B cell (primary cell): ENCODE measurements at places on chromosomes 6 and 20. TPM values are rescaled to one million over a fixed set of nuclear protein-coding genes. Genes with fewer than 3 reads are reported as not detected.

DNA sequence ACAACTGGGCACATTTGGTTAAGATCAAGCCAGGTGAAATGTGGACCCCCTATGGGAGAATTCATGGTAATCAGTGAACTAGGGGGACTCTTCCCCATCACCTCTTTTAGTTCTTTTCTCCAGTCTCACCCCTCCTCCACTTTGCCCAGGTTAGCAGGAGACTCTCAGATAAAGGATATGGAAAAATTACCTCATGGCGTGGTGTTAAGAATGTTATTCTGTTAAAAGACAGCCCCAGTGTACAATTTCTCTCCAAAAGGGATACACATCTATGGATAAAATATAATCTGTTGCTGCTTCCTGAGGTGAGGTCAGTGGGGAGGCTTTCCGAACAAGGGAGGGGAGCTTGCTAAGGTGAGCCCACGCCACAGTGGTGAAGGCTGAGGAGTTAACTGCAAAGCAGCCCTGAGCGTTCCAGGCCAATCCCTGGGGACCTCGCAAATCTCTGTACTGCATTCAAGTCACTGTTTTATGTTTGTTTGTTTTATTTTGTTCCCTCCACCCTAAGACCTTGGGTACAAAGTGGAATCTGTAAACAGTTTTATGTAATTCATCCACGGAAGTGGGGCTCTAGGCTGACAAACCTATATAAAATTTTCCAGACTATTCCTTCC lies 52.0 kb downstream of the ADGRF1 start:
- DNase-seq = no peak
- H3K27me3 ChIP-seq = no peaks in the 10 kb centered on the region
- H3K4me1 ChIP-seq = no peaks in the 10 kb centered on the region
- H3K27ac ChIP-seq = no peak overlapping the region
- H3K36me3 ChIP-seq = no peaks in the 10 kb centered on the region

DNA sequence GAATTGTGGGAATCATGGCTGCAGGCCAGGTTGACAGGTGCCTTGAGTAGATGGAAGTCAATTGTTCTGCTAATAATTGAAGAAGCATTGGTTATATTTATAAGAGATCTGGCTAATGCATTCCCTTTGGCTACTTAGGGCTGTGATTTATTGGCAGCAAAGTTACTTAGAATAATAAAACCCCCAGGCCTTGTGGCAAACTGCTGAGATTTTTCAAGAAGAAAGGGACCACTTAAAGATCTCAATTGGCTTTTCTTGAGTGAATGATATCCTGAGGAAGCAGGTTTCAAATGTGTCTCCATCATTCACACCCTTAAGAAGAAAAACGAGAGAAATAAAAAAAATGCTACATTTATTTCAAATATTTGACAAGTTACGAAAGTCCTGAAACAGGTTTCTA lies 27.4 kb downstream of the DDO start:
- DNase-seq = no peak
- H3K36me3 ChIP-seq = no peaks in the 10 kb centered on the region
- H3K4me3 ChIP-seq = no peak overlapping the region
- H3K27me3 ChIP-seq = no peaks in the 10 kb centered on the region

DNA sequence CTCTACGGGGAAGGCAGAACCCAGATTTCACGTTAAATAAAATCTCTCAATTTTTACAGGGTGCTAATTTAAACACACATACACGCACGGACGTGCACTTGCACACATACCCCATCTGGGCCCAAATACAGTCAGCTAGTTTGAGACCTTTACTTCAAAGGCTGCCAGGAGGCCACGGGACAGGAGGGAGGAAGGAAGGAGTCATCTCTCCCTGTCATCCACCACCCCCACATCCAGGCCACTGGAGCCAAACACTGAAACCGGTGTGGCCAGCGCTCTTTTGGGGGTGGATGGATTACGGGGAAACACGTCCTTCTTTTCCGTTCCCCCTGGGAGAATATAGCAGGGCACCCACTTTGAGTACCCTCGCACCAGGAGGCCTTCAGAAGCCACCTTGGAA lies 60.1 kb downstream of the ZNF831 start:
- no peak for DNase-seq
- no peak overlapping the region for H3K4me3 ChIP-seq
- no peaks in the 10 kb centered on the region for H3K27me3 ChIP-seq
- peaks cover 4% of the 10 kb centered on the region for H3K36me3 ChIP-seq
- H3K27ac ChIP-seq = no peak overlapping the region

DNA sequence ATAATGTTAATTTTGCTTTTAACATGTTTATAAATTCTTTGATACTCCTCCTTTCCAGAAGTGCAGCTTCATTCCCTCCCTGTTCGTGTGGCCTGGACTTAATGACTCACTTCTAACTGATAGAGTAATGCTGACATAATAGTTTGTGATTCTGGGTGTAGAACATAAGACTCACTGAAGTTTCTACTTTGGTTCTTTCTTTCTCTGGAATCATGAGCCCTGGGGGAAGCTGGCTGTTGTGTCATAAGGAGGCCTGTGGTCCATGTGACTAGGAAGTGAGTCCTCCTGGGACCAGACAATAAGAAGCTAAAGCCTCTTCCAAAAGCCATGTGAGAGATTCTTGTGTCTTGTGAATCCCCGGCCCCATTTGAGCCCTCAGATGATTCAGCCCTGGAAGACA lies 30.5 kb upstream of the HLA-G start:
- no peak for DNase-seq
- no peaks in the 10 kb centered on the region for H3K36me3 ChIP-seq
- H3K27me3 ChIP-seq = peaks cover 18% of the 10 kb centered on the region
- H3K27ac ChIP-seq = no peak overlapping the region

- H3K27me3 ChIP-seq = no peaks in the 10 kb centered on the region
- peaks cover 4% of the 10 kb centered on the region for H3K36me3 ChIP-seq
- no peak overlapping the region for H3K27ac ChIP-seq
- H3K4me3 ChIP-seq = no peak overlapping the region
- no peaks in the 10 kb centered on the region for H3K4me1 ChIP-seq
- no peak for DNase-seq
Observed at GRCh38 chr20:32433311-32434021, 75.3 kb downstream of the ASXL1 start.

DNA sequence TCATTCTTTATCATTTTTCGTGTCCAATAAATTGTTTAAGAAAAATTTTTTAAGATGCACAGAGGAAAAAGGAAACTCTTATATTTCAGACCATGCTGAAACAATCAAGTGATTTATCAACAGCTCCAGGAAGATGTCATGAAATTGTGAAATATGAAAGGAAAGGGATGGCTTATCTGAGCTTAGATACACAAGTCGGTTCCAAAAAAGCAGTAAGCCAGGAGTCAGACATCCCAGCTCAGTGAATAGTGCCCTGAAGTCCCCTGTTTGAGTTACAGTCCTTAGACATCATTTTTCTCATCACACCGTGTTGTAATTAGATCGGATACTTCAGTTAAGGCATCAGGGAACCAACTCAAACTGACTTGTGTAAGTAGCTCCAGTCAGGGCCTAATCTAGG lies 91.0 kb upstream of the SSTR4 start:
- no peak for DNase-seq
- H3K27me3 ChIP-seq = no peaks in the 10 kb centered on the region
- no peak overlapping the region for H3K4me3 ChIP-seq
- no peaks in the 10 kb centered on the region for H3K36me3 ChIP-seq

DNA sequence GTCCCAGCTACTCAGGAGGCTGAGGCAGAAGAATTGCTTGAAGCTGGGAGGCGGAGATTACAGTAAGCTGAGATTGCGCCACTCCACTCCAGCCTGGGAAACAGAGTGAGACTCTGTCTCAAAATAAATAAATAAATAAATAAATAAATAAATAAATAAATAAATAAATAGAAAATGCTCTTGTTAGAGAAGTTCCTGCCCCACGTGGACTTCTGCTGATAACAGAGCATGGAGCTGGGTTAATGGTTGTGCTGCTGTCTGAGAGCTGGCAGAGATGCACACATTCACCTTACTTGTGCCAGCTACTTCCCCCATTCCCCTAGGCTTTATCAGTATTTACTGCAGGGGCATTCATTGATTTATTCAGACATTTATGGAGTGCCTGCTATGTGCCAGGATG lies 155.2 kb upstream of the KCNG1 start:
- H3K4me3 ChIP-seq = no peak overlapping the region
- DNase-seq = no peak
- no peak overlapping the region for H3K27ac ChIP-seq

DNA sequence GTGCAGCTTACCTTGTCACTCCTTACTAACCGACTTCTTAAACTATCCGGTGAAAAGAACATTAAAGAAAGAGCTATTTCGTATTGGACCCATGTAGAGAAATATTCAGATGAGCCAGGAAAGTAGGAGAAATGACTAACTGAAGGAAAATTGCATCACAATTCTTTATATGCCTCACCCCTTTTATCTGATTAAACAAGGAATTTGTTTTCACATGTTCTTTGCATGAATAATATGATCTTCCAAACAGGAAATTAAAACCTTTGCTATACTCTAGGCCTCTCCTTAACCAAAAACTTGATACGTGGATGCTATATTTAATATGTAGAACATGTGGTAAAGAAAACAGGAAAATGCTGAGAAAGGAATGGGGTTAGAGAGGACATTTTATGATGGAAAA lies 41.9 kb upstream of the LRRC1 start:
- H3K36me3 ChIP-seq = no peaks in the 10 kb centered on the region
- H3K27ac ChIP-seq = no peak overlapping the region
- no peak for DNase-seq
- no peak overlapping the region for H3K4me3 ChIP-seq
- H3K27me3 ChIP-seq = no peaks in the 10 kb centered on the region

- no peak for DNase-seq
- H3K27me3 ChIP-seq = no peaks in the 10 kb centered on the region
- H3K4me3 ChIP-seq = no peak overlapping the region
- H3K27ac ChIP-seq = no peak overlapping the region
Observed at GRCh38 chr6:145529582-145529981, 205.7 kb downstream of the EPM2A start.

- H3K27ac ChIP-seq = no peak overlapping the region
- no peak overlapping the region for H3K4me3 ChIP-seq
- no peak for DNase-seq
- H3K36me3 ChIP-seq = no peaks in the 10 kb centered on the region
- no peaks in the 10 kb centered on the region for H3K27me3 ChIP-seq
Observed at GRCh38 chr6:150191809-150192208, 49.0 kb downstream of the PPP1R14C start.

DNA sequence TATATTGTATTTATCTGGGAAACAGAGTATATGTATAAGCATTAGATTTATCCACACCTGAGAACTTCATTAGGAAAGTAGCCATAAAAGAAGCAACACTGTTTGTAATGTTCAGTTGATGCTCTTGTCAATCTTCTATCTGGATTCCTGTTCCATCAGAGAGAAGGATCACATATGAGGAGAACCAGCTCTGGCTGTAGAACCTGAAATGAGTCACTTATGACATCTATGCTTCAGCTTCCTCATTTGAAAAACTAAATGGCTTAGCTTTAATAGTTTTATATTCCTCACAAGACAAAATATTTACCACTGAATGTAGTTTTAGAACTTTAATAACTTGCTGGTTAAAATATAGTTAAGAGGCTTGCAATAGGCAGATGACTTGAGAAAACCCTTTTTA lies 144.7 kb downstream of the TASP1 start:
- H3K4me3 ChIP-seq = no peak overlapping the region
- no peaks in the 10 kb centered on the region for H3K27me3 ChIP-seq
- H3K36me3 ChIP-seq = peaks cover under 1% of the 10 kb centered on the region
- H3K27ac ChIP-seq = no peak overlapping the region
- no peaks in the 10 kb centered on the region for H3K4me1 ChIP-seq
- no peak for DNase-seq

- H3K36me3 ChIP-seq = no peaks in the 10 kb centered on the region
- H3K4me3 ChIP-seq = peak overlapping the region; percentile 44
- H3K27ac ChIP-seq = no peak overlapping the region
- peak; percentile 31 for DNase-seq
- peaks cover 28% of the 10 kb centered on the region for H3K4me1 ChIP-seq
- no peaks in the 10 kb centered on the region for H3K27me3 ChIP-seq
Observed at GRCh38 chr6:42453654-42454427, 2.1 kb upstream of the TRERF1 start.

GRCh38 chr6:6803180-6803977 lies 214.9 kb downstream of the LY86 start:
- H3K27ac ChIP-seq = no peak overlapping the region
- H3K27me3 ChIP-seq = no peaks in the 10 kb centered on the region
- no peak overlapping the region for H3K4me3 ChIP-seq
- peak; percentile 84 for DNase-seq

- no peak for DNase-seq
- peak overlapping the region; percentile 81 for H3K27ac ChIP-seq
- peak overlapping the region; percentile 64 for H3K4me3 ChIP-seq
- no peaks in the 10 kb centered on the region for H3K27me3 ChIP-seq
Observed at GRCh38 chr6:87407561-87407900, 241 bp upstream of the CFAP206 start.

DNA sequence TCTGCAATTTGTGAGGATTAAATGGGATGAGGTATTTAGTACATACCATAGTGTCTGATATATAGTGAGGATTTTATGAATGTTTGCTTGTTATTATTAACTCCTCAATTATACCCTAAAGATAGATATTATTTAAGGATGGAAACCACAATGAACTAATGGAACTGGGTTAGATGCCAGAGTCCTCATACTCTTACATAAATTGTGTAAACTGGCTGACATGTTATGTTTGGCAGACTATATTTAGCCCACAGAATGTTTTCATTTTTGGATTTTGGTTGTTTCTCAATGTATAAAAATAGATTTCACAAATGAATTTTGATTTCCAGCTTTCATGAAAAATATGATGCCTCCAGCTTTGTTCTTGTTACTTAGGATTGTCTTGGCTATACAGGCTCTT lies 37.6 kb downstream of the HTR1B start:
- H3K4me1 ChIP-seq = no peaks in the 10 kb centered on the region
- no peaks in the 10 kb centered on the region for H3K27me3 ChIP-seq
- H3K36me3 ChIP-seq = no peaks in the 10 kb centered on the region
- DNase-seq = no peak
- no peak overlapping the region for H3K4me3 ChIP-seq

DNA sequence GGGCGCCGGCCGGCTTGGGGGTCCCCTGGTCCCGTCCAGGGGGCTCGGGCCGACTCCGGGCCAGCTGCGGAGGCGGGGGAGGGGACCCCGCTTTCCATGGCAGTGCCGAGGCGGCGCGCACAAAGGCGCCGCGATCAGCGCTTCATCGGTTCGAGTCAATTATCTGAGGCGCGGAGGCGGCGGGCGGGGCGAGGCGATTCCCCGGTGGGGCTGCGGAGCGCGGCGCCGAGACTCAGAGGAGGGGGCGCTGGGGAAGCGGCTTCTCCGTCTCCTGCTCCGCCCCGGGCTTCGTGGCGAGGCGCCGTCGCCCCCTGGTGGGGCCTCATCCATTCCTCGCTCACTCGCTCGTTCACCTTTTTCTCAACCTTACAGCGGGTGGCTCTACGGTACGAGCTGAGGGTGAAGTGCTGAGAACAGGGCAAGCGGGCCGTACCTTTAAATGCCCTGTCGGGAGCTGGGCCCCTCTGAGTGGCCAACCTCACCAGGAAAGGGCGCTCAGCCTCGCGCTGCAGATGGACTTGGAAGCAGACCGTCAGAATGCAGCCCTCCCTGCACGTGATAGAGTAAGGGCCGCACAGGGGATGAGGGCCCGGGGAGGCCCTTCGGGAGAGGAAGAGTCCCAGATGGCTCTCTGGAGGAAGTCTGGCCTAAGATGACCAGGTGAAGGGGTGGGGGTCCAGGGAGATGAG lies 39.9 kb downstream of the SLC52A3 start:
- DNase-seq = peak; percentile 44
- H3K27ac ChIP-seq = no peak overlapping the region
- peaks cover 7% of the 10 kb centered on the region for H3K4me1 ChIP-seq
- H3K4me3 ChIP-seq = peak overlapping the region; percentile 33
- peaks cover 5% of the 10 kb centered on the region for H3K27me3 ChIP-seq

DNMT3B gene
- 0.15 and 0.16 TPM in 2 replicates for polyA plus RNA-seq

ULBP2 gene
- polyA plus RNA-seq = 0.31 and 1.6 TPM in 2 replicates

PCK1 gene
- not detected in 2 replicates for polyA plus RNA-seq

VPS16 gene
- 68.2 and 74.5 TPM in 2 replicates for polyA plus RNA-seq

ARG1 gene
- not detected in 2 replicates for polyA plus RNA-seq

LY86 gene
- 90.2 and 98.9 TPM in 2 replicates for polyA plus RNA-seq

APMAP gene
- 9.1 and 9.8 TPM in 2 replicates for polyA plus RNA-seq

HIVEP1 gene
- polyA plus RNA-seq = 11.3 and 15.2 TPM in 2 replicates

ADISSP gene
- polyA plus RNA-seq = 20.0 and 28.8 TPM in 2 replicates
